Stimulated activated CD4-positive, alpha-beta T cell treated with anti-CD3 and anti-CD28 coated beads, TNF-alpha, amount 100 ng/mL, for 1 hour (primary cell): ENCODE measurements at places on chromosomes 7 and 10.

- DNase-seq, result no peak
Measured at GRCh38 chr10:132961787-132962622, 19.6 kb upstream of the CFAP46 start.

DNA sequence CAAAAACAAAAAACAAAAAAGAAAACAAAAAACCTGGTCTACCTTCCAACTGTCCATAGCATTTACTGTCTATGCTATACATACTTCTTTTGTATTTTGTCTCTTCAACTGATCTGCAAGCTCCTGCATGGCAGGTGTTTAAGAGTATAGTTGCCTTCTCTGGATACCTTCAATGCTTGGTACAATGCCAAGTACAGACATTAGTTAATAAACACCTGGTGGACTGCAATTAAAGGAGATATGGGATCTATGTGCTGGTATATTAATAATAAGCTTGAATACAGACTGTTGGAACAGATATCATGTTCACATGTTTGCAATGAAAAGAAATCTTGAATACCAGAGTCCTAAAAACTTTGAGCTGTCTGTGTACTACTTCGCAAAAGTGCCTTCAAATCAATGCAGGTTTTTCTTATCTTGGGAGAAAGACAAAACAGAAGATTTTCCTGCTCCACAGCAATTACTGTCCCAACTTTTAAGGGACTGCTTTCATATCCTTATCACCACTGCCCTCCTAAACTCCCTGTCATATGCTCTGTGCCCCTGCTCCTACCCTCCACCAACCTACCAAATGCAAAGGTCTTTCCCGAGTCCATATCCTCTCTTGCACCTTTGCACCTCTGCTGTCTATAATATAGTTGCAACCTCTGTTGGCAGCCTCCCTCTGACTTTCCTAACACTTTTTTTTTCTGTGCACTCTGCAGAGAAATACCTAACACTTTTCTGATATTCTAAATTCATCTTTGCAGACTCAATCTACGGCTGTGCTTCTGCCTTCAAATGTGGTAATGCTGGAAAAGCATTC lies 85.1 kb downstream of the DNMBP start:
- DNase-seq, result no peak

- DNase-seq, result no peak
Measured at GRCh38 chr10:59622320-59623132, 87.1 kb downstream of the SLC16A9 start.

DNA sequence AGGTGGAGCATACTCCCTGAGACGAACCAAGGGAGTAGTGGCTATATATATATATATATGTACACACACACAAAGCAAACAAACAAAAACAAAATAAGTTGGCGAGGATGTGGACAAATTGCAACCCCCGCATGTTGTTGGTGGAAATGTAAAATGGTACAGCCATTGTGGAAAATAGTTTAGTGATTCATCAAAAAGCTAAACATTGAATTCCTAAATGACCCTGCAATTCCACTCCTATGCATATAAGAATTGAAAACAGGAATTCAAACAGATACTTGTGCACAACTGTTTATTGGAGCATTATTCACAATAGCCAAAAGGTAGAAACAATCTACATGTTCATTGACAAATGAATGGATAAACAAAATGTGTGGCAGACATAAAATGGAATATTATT lies 407.9 kb downstream of the KCNMA1 start:
- no peak for DNase-seq

GRCh38 chr10:67621834-67622233 lies 74.2 kb downstream of the CTNNA3 start:
- DNase-seq, result no peak

- no peak for DNase-seq
Measured at GRCh38 chr10:15489431-15489830, 118.3 kb upstream of the FAM171A1 start.

- no peak for DNase-seq
Measured at GRCh38 chr7:76149847-76150691, 51.6 kb upstream of the SRRM3 start.

- no peak for DNase-seq
Measured at GRCh38 chr7:80833289-80834268, 85.3 kb downstream of the SEMA3C start.

DNA sequence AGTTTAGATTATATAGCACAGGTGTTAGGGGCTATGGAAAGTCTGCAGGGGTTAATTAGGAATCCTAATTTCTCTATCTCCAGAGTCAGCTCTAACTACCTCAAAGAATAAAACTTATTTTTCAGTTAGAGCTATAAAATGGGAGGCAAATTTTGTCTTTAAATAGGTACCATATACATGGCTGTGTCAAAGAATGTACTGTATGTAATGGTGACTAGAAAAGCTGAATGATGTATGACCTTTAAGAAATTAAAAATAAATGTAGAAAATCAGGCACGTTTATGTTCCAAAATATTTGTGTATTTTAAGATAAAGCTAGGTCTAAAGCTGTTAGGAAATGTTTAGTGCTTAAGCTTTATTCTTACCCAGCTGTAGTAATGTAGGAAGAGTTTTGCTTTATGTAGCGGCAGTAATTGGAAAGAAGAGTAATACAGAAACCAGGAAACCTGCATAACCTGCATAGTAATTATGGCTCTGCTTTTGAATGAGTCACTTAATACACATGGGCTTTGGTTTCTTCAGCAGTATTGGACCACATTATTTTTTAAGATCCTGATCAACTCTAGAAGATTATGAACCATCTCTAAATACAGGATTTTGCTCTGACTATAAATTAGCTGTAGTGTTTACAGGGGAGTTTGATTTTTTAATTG lies 85.0 kb downstream of the KMT2E start:
- DNase-seq, result no peak

DNA sequence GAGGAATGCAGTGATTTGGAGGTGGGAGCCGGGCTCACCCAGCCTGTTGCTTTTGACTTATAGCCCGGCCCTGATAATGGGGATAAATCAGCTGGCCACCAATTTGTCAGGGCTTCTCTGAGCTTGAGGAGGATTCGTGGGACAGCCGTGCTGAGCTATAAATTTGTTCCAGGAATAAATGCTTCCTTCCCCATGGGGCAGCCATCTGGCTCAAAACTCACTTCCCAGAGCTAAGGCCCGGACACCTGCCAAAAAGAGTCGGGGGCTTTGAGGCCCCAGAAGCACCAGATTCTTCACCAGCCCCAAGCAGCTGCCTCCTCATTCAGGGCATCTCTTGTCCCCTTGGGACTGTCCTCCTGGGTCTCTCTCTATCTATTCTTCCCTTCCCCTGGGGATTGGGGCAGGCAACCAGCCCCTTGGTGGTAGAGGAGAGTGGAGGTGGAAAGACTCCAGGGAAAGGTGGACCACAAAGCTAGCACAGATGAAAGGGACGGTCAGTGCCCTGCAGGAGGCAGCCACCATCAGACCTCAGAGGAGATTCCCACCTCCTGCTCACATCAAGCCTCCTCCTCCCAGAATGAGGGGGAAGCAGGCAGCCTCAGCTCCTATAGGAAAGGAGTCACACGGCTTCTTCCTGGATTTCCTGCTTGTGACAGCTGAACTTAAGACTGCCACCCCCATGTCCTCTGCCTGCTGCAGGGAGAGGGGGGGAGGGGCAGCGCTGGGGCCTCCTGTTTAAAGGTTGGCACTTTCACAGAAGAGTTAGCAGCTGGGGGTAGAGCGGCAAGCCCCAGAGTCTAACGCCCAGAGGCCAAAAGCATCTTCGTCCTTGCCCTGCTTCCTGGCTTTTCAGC lies 44.2 kb upstream of the LRRC4 start:
- no peak for DNase-seq

DNA sequence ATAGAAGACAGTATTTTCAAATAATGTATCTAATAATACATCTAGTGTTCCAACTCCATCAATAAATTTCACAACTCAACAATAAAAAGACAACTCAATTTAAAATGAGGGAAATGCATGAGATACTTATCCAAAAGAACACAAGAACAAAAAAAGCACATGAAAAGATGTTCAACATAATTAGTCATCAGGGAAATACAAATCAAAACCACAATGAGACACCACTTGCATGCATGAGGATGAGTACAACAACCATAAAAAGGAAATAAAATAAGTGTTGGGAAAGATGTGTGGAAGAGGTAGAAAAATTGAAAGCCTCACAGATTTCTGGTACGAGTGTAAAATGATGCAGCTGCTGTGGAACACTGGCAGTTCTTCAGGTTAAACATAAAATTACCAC lies 111.6 kb upstream of the PTPRZ1 start:
- no peak for DNase-seq

- no peak for DNase-seq
Measured at GRCh38 chr10:119657725-119658124, 6.5 kb downstream of the BAG3 start.

DNA sequence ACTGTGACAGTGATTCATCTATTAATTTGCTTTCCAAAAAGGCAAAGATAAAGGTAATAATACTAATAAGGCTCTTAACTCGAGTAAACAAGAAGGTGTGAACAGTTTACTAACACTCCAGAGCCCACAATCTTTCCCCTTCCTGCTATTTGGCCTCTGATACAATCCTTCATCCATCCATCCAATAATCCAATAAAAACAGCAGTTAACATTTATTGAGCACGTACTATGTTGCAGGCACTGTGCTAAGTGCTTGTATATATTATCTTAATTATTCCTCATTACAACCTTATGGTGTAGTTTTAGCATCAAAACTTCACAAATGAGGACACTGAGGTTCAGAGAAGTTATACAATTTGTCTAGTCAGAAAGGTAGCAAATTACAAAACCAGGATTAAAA lies 49.5 kb downstream of the EZH2 start:
- no peak for DNase-seq

DNA sequence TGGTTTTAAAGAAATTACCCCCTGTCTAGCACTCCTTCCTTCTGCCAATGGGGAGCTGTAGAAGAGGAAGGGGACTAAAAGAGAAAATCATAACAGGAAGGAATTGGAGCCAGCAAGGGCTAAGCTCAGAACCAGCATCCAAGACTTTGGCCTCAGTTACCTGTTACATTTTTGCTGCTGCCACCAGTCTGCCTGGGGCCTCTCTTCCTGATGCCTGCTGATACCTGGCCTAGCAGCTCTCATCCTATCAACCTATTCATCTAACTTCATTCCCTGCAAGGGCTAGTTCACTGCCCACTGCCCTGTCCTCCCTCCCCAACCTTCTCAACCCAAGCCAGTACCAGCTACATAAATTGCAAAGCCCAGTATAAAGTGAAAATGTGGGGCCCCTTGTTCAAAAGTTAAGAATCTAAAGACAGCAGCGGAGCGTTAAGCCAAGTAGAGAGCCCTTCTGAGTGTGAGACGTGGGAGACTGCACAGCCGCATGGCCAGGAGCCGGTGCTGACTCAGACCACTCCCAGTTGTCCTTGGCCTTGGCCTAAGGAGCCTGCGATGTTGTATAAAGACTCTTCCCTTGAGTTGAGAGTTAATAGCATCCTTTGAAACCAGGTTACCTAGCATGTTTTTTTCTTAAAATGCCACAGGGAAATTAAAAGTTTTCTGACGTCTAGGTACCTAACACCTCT lies 13.2 kb upstream of the AOC1 start:
- no peak for DNase-seq

DNA sequence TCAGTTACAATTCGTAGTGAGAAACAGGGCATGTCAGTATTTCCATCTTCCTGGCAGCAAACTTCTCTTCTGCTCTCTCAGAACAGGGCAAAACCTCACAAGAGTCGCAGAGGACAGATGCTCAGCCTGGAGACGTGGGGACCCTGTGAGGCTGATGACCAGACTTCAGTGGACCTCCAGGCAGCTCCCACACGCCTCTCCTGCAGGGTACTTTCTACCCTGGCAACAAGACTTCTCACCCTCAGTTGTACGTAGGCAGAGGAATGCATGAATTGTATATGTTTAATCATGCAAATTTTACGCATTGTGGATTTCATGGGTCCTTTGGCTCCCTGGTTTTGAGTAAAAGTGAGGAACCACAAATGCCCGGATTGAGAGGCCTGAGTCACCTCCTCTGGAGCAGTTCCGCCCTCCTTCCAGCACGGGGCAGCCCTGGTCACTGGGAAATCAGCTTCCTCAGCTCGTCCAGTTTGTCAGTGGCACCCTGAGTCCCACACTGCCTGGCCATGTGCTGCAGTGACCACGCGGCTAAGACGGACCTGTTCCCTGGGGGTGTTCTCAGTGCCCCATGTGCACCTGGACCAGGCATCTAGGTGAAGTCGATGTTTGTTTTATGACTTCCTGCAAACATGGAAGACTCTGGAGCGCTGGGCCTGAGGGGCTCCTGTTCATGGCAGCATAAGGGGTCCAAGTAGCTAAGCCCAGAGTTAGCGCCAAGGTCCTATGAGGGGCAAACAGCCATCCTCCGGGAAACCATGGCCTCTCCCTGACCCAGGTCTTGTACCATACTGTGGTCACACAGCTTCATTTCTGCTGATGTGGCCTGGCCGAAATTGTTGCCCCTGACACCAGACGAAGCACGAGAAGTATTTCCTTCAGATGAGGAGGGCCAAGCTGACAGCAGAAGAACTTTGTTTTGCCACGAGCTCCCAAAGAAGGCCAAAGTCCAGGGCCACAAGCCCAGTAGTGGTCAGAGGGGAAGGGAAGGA lies 165.1 kb downstream of the TNS3 start:
- DNase-seq, result no peak

DNA sequence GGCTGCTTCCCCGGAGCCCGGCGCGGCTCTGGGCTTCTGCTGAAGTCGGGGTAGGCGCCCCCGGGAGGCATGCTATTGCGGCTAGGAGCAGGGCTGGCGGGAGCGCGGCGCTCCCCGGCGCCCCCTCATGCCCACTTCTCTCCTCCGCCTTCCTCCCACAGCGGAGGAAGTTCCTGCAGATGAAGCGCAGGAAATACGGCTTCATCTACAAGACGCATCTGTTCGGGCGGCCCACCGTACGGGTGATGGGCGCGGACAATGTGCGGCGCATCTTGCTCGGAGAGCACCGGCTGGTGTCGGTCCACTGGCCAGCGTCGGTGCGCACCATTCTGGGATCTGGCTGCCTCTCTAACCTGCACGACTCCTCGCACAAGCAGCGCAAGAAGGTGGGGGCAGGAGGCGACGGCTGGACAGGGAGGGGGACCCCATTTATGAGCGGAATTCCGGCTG lies 479 bp downstream of the CYP26A1 start:
- DNase-seq, result no peak

GRCh38 chr10:124392626-124393342 lies 25.9 kb downstream of the OAT start:
- no peak for DNase-seq

- DNase-seq, result no peak
Measured at GRCh38 chr10:8539056-8539455, 484.6 kb downstream of the GATA3 start.

DNA sequence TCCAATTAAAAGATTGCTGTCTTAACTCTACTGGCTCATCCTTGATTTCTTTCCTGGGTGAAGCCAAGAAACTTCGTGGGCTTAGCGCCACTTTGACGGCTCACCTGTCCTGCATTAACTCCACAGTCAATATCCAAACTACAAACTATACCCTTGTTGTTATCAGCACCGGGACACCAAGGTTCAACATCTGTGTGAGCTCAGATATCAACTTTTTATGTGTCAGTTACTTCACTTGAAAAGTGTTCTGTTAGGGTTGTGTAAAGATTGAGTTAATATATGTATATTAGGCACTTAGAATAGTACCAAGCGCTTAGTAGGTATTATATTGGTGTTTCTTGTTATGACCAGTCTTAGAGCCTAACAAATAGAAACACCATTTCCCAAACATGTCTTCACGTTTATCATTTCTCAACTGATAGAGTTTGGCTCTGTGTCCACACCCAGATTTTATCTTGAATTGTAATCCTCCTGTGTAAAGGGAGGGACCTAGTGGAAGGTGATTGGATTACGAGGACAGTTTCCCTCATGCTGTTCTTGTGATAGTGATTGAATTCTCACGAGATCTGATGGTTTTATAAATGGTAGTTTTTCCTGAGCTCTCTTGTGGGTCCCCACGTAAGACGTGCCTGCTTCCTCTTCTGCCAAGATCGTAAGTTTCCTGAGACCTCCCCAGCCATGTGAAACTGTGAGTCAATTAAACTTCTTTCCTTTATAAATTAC lies 19.0 kb upstream of the ST8SIA6 start:
- no peak for DNase-seq

- peak; percentile 6 for DNase-seq
Measured at GRCh38 chr7:44145969-44146911, 5.1 kb upstream of the MYL7 start.
